HCT116 (cell line): ENCODE measurements at places on chromosomes 5 and 9.

GRCh38 chr5:74356009-74356695 is 284.4 kb downstream of the ENC1 start:
- DNase-seq = no peak

DNA sequence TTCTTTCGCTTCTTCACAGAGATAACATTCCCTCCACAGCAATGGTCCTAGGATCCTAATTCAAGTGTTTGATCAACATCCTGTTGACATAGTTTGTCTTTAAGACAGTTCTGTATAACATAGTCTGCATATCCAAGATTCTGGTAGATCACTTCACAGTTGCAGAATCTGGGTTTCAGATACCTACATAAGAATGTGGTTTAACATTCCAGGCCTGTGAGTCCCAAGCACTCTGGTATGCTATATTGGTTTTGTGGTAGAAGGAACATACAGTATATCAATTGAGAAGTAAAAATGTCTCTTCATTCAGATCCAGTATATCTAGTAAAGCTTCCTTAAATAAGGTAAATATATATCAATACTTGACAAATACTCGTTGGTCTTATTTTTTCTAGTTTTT is 914.2 kb upstream of the CDH6 start:
- no peak for DNase-seq

DNA sequence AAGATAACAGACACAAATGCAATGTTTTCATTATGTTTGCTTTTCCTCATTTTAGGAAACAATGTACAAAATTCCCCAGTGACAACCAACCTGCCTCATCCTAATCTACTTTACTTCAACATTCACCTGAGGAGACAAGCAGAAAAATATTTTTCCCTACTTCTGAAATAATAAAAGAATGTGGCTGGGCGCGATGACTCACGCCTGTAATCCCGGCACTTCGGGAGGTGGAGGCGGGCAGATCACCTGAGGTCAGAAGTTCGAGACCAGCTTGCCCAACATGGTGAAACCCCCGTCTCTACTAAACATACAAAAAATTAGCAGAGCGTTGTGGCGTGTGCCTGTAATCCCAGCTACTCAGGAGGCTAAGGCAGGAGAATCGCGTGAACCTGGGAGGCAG is 36.9 kb downstream of the MYO10 start:
- no peak for DNase-seq

DNA sequence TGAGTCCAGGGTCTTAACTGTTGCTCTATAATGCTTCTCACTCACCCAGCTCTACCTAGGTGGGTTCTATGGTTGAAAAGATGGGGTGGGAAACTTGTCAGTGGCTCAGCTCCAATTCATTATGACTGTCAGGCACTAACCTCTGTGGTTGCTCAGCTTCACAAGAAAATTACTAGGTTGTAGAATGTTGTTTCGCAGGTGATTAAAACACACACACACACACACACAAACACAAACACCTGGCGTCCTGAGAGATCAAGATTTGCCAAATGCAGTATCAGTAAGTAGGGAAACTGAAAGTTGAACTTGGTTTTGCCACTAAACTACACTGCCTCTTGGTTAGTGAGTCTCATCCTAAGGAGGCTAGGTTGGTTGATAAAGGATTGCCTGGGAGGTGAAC is 2.8 kb downstream of the MCCC2 start:
- no peak for DNase-seq

GRCh38 chr5:42813533-42813932 is 1.8 kb upstream of the SELENOP start:
- DNase-seq = no peak

GRCh38 chr5:6780802-6781391 is 67.7 kb downstream of the TENT4A start:
- DNase-seq = peak; percentile 38

- DNase-seq = no peak
Observed at GRCh38 chr5:177959315-177959714, 36.7 kb downstream of the PROP1 start.

DNA sequence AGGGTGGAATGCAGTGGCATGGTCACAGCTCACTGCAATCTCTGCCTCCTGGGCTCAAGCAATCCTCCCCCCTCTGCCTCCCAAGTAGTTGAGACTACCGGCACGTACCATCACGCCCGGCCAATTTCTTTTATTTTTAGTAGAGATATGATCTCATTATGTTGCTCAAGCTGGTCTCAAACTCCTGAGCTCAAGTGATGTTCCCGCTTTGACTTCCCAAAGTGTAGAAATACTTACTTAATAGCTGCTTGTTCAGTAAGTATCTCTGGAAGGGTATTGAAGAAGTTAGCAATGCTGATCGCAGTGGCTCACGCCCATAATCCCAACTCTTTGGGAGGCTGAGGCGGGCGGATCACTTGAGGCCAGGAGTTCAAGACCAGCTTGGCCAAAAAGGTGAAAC is 35.7 kb upstream of the PLIN2 start:
- DNase-seq = no peak

DNA sequence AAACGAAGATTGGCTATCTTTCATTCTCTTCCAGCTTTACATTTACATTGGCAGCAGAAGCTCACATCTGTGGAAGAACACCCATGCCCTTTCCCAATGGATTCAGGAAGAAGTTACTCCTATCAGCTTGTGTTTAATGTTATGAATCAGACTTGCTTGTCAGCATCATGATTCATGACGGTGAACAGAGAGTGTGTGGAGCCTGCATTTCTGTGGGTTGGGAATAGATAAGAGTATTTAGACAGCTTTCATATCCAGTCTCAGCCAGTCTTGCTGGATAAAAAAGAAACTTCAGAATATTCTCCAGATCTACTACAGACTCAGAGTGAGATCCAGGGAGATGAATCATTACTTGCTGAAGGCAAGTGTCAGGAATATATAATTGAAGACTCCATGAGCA is 812.9 kb upstream of the ZNF608 start:
- DNase-seq = peak; percentile 2

DNA sequence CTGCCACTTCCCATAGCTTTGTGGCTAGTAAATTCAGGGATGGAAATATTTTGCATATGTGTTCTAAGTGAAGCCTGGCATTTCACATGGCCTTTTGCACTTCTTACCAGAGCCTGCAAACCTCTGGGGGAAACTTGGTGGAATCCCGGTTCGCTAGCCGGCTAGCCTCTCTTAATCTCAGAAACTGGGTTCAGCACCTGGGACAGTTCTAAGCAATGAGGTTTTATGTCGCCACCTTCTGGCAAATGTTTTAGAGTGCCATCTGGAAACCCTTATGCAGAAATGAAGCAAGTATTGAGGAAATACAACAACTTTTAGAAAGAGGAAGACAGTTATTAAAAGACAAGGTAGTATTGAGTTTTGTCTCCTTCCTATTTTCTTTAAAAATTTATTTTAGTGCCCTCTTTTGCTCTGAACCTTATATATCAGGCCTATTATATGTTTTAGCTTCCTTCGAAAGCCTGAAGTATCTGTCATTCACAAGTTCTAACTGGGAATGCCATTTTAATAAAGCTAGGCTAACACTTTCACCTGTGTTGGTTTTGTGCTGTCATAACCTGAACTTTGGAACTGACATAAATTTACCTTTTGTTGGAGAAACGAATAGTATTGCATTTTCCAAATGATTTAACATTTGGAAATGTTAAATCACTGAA is 963 bp upstream of the HTR1A start:
- peak; percentile 19 for DNase-seq

- DNase-seq = no peak
Observed at GRCh38 chr9:75488719-75489110, 400.4 kb downstream of the OSTF1 start.

DNA sequence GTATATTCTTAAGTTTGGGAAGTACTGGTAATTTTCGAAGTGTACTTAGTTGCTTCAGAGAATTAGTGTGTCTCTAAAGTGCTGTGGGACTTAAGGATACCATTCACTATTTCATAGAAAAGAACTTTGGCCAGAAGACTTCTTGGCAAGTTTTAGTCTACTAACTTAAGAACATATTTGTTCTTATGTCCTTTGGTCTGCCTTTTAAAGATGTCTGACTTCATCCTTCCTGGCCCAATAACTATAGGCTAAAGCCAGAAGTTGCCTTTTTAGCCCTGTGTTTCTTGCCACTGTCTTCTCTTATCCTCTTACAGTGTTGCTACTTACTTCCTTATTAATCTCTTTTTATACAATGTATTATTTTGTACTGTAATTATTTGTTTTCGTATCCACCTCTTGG is 6.3 kb downstream of the RBM27 start:
- DNase-seq = no peak

DNA sequence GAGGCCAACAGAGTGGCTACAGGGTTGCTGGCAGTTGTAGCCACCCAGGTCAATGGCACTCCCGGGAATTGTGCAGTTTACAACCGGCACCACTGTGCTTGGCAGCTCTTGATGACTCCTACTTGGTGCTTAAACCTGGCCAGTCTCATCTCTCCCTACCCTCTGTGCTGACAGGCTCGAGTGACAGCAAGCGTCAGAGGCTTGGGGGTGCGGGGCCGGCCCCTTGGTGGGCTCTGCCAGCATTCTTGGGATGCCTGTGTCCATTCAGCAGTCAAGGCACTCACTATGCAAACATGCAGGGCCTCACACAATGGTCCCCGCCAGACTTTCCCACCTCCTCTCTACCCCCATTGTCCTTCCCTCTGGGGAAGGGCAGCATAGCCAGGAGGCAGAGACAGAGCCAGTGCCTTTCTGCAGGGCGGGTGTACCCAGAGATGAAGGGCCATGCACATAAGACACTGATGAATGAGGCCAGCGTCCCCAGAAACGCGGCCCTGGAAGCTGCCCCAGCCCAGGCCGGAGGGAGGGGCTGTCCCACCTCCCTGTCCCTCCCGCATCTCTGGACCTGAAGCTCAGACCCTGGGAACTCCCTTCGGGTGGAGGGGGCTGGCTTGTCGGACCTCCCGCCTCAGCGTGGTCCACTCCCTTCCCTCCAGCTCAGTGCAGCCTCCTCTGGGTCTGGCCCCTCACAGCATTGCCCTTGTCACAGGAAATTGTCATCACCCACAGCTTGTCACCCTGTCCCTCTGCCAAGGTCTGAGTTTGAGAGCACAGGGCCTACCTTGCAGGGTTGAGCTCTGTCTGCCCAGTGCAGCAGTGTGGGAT is 26.4 kb upstream of the NOTCH1 start:
- DNase-seq = no peak

DNA sequence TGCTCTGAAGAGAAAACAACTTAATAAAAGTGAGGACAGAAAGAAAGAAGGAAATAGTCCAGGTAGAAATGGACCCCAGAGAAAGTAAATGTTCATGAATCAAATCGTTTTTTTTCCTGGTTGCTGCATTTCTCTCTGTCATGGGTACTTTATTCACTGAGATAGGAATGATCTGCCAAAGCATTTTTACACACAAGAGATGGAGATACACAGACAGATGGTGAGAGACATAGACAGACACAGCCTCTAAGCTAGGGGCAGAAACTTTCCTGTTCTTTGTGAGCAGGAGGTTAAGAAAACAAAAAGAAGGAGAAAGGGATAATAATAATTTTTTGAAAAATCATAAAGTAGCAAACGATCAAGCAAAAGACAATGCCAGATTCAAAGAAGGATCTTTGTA is 73.7 kb downstream of the ASTN2 start:
- no peak for DNase-seq

DNA sequence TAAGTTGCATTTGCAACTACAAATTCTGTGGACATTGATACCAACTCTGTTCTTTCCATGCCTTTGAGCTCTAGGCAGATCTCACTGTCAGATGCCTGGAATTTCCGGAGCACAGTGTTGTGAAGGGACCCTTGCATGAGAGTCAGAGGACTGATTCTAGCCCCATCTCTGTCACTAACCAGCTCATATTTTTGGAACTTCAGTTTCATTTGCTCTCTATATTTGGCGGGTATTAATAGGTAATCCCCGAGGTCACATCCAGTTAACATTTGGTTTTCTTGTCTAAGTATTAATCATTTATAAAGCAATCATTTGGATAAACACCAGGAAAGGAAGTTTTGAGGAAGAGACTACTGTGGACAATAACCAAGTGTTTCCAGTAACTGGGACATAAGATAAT is 115.7 kb downstream of the MAN2A1 start:
- DNase-seq = no peak

DNA sequence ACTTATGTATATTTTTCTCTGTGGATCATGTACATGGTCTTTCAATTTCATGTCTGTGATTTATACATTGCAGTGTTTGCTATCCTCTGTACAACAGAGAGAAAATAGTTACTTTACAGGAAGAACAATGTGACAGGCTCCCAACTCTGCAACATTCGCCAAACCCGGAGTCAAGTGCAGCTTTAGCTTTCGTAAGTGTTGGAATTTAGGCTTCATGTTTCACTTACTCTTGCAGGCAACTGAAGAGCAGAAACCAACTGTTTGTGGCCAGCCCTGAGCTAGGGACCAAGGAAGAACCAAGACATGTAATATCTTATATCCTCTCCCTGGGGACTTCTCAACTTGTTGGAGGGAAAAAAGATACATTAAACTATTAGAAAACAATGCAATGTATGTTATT is 147.9 kb downstream of the C5orf15 start:
- no peak for DNase-seq

DNA sequence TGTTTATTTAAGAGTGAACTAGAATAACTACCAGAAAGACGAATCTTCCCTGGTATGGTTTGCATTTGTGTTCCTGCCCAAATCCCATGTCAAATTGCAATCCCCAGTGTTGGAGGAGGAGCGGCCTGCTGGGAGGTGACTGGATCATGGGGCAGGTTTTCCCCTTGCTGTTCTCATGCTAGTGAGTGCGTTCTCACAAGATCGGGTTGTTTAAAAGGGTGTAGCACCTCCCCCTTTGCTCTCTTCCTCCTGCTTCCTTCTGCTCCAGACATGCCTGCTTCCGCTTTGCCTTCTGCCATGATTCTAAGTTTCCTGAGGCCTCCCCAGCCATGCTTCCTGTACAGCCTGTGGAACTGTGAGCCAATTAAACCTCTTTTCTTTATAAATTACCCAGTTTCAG is 210.3 kb upstream of the TBC1D2 start:
- DNase-seq = no peak

GRCh38 chr9:114409842-114410241 is 22.1 kb upstream of the AKNA start:
- no peak for DNase-seq

DNA sequence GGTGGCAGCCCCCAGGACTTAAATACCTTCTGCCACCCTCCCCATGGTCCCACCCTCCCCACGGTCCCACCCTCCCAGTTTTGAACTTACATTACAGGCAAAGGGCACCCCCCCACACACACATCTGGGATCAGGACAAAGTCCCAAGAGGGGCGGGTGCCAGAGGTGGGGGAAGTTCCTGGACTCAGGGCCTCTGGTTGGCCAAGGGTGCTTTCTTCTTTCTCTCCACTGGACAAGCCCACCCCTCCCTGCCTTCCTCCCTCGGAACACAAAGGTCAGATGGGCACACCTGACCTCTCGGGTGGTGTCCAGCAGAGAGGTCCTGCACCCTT is 19.1 kb upstream of the RALGDS start:
- no peak for DNase-seq

GRCh38 chr9:130871395-130872062 is 25.1 kb downstream of the QRFP start:
- DNase-seq = no peak

GRCh38 chr9:114746591-114747346 is 59.1 kb downstream of the TNFSF15 start:
- no peak for DNase-seq

DNA sequence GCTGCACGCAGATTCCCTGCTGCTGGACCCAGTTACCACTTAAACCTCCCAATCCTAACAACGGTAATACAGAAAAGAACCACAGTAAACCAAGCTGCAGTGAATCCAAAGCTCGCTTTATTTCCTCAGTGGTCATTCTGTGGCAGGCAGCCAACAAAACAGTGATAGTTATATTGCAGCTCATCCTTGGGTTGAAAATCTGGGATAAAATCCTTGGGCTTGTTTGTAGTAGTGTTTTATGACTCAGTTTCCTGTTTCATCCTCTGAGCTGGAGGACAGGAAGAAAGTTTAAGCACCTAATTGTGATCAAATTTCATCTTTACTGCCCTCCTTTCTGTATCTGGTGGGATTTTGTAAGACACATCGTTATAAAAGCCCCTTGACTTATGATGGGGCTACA is 31.4 kb downstream of the HMGCR start:
- DNase-seq = no peak
